ENCODE measurements at places on chromosomes 7 and 10.

- no peak for DNase-seq
Measured at GRCh38 chr7:48053736-48054135, 18.4 kb downstream of the C7orf57 start.

DNA sequence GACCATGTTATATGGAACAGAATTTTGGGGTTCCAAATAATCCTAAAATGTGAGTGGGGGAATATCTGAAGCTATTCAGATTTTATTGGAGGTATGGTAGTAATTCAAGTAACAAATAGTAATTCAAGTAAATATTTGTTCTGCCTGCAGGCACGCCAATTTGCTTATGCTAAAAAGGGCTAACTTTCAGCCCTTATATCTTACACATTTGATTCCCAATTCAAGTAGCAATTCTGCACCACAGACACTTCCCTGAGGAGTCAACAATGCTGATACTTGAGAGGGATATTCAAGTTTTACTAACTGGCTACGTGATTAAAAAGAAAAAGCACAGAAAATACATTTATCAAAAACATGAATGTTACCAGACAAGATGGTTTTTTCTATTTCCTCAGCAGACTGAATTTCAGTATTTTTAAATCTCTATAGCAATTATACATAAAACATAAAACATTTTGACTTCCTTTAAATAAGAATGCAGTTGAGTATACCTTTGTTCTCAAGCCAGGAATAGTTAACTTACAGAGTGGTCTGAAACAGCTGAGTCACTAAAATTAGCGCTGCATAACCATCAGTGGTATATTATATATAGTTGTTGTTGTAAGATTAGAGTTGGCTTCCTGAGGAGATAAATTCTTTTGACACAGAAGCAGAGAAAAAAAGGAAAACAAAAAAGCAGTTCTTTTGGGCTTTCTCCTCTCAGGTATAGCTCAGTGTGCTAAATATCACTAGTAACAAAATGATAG, 33.9 kb downstream of the MTPN start:
- no peak for DNase-seq

DNA sequence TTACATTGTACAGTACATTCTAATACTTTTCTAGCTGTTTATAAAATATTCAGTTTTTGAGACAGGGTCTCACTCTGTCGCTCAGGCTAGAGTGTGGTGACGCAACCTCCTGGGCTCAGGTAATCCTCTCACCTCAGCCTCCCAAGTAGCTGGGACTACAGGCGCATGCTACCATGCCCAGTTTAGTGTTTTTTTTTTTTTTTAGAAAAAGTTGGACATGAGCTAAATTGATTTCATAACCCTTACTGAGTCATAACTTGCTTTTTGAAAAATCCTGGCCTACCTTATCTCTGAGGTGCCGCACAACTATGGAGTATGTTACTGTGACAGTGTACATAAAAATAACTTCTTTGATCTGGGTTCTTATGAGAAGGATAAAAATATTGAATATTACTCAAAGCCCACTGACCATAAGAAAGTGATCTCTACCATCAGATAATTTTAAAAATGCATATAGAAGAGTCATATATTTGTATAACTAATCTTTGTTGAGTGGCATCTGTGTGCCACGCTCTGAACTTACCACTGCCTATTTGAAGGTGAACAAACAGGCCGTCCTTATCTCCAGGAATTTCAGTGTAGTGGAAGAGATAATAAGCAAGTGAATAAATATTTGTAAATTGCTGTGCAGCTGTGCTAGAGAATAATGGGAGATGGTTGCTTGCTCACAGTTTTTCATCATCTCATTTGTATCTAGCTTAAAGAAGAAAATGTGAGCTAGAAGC, 73.2 kb downstream of the PPP1R9A start:
- DNase-seq: no peak

DNA sequence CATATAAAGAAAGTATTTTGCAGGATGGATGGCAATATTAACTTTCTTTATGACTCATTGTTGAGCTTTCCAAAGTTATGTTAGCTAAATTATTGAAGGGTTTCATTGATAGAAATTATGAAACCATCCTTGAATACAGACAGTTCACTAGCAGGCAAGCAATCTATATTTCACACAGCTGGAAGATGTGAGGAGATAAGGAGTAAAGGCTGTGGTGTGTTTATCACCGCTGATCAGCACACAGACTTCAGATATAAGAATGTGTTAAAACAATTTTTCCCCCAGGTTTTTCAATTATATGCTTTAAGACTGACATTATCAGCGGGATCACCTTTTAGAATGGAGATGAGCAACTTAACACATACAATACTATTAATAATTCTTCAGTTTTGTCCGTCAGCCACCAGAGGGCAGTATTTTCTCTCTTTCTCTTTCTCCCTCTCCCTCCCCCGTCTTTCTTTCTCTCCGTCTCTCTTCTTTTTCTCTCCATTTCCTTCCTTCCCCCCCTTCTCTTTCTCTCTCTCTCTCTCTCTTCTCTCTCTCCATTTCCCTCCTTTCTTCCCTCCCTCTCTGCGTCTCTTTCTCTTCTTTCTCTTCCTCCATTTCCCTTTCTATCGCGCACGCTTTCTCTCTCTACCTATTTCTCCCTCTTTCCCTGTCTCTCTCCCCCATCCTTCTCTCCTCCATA, 62.9 kb upstream of the FAM171A1 start:
- no peak for DNase-seq

DNA sequence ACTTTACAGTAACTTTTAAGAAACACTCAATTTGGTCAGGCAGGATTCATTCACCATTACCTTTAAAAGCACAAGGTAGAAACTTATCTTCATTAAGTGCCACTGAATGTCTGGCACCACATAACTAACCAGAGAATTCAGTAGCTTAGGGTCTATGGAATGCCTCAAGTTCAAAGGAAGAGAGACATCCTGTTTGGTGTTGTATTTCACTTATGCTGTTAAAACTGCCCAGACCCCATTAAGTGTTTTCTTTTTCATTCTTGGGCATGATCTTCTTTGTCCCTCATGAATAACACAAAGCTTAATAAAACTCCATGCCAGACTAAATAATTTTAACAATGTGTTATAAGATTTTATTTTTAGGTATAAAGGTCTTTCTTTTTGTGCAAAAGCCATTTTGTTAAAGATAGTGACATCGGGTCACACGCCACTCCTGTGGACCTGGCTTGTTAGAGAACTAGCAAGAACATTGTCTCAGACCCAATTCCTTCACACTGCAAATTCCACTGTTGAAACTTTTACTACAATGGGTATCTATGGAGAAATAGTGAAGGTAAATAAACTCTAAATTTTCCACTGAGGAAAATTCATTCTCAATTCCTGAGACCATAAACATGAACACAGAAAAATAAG, 221.0 kb downstream of the TWIST1 start:
- DNase-seq: no peak

- DNase-seq: no peak
Measured at GRCh38 chr10:91742229-91742628, 56.0 kb upstream of the TNKS2 start.

DNA sequence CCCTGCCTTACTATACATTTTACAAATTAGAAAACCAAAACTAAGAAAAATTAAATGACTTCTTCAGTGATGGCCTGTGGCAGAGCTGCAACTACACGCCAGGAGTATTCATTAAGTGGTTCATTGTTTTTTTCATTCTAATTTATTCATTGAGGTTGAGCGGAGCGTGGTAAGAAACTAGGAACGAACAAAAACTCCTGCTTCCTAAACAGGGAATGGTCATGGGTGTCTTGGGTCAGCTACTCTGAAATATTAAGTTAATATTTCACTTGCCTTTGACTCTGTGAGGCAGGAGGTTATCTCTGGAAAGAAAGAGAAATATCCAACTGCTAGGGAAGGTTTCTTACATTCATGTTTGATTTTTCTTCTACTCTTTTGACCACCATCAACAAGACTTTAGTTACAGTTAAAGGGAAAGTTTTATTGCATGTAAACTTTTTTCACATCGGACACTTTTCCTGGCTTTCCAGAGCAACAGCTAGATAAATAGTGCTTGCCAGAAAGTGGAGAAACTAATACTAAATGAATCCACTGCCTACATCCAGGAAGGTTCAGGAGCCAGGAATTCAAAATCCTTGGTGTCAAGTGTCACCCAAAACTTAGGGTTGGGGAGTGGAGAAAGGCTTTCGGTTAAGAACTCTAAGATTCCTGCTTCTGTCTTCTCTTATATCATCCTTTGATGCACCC, 896 bp upstream of the GNG11 start:
- DNase-seq: no peak

DNA sequence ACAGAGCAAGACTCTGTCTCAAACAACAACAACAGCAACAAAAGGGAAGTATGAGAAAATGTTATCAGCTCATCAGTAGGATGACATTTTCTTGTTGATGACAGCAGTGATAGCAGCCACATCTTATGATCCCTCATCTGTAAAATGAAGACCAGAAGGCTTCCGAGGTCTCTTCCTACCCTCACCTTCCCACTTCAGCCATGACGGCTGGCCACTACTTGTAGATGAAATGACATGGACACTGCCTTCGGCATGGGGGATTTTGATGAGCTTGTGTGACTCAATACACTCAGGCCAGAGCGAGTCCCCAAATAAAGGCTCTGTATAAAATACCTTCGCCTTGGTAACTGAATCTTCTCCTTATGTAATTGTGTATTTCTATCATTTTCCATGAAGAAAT, 6.7 kb downstream of the ECHDC3 start:
- no peak for DNase-seq

DNA sequence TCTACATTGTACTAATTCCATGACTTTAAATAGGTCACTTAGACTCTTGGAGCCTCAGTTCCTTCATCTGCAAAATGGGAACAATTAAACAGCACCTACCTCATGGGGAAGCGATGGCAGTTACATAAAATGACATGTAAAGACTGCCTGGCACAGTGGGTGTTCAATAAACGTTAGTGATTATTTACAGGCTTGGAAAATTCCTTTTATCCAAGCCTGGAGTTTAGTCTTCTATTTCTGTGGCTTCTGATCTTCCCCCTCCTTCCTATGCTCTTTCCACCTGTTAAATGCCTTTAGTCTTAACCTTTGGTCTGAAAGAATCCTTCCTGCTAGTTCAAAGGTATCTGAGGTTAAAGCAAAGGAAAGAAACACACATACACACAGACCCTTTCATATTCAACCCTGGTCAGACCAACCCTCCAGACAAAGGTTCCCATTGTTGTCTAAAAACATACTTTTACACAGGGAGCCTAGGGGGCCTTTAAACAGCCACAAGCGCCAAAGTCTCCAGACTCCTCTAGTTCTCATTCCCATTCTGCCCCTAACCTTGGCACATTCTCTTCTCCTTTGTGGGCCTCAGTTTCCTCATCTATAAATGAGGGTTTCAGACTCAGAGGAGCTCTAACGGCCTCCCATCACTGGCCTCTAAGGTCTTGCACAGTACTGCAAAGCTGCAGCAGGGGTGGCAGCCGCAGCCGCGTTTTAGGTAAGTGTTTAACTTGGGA, 21.4 kb downstream of the SORBS1 start:
- DNase-seq: no peak

DNA sequence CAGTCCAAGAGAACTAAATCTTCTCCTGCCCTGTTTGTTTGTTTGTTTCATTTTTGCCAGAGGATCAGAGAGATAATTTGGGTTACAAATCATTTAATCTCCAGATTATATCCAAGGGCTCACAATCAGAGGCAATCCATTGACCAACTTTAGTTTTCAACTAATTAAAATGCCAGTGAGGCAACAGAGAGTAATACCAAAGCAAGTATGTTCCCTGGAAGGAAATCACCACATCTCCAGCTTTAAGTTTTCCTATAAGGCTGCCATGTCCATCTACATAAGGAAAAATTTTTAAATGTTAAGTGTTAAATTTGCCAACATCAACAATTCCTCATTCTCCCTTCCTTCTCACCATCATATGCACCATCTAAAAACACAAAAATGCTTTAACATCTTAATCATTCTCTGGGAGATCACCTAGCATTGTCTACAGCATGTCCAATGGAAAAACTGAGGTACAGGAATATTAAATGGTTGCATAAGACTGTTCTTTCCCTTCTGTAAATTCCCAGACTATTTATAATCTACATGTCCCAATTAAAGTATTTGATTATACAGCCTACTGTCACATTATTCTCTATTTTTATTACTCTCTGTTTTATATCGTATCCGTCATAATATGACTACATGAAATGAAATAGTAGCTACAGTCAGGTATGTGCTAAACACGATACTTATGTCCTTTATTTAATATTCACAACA, 14.1 kb downstream of the USP54 start:
- no peak for DNase-seq

- no peak for DNase-seq
Measured at GRCh38 chr10:98135222-98135899, 904 bp downstream of the R3HCC1L start.

DNA sequence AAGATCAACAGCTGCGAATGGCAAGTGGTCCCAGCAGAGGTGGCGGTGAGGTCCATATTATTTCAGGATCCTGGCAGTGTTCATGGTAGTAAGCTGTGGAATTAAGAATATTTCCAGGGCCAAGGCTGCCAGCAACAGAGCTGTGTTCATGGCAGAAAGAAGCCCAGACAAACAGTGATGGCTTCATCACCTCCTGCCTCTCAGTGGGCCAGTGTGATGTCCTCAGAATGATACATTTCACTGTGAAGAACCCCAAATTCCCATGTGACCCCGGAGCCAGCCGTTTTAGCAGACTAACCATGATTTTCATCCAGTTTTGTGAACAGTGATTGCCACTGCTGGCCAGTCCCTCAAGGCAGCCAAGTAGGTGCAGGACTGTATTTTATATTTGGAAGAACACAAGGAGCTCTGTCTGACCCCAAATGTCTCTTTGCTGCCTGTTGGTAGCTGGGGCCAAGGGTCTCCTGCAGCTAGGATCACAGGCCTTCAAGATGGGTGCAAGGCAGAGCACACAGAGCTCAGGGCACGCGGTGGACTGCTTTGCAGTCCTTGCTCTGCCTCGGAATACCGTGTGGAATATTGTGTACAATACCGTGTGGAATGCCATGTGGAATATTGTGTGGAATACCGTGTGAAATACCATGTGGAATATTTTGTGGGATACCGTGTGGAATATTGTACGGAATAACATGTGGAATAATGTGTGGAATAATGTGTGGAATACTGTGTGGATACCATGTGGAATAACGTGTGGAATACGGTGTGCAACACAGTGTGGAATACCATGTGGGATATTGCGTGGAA, 132.3 kb upstream of the CHST15 start:
- DNase-seq: no peak

DNA sequence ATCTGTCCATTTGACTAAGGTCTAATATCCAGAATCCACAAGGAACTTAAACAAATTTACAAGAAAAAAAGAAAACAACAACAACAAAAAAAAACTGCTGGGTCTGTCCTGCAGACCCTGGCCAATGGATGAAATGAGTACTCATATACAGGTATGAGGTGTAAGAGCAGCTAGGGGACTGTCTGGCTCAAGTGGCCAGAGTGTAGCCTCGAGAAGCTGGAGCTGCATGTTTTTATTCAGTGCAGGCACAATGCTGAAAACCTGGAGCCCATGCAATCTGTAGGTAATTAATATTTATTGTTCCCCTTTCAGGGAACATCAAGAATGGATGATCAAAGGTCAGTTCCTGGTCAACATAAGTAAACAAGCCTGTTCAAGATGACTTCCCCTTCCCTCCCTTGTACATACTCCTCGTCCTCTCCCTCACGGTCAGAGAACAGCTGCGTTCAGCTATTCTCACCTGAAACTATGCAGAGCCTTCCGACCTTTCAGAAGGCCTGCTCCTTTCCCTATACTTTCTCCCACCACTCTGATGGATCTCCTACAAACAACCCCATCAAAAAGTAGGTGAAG, 15.5 kb downstream of the CYP2C19 start:
- no peak for DNase-seq

GRCh38 chr10:33732161-33732680, 397.8 kb upstream of the NRP1 start:
- no peak for DNase-seq

GRCh38 chr10:5446390-5446926, 34.1 kb downstream of the NET1 start:
- peak; percentile 97 for DNase-seq

Measured in H9 (cell line).